ENCODE measurements at places on chromosomes 5 and 9.

- no peak for DNase-seq
Measured at GRCh38 chr9:84103651-84104377, 123.2 kb downstream of the RMI1 start.

DNA sequence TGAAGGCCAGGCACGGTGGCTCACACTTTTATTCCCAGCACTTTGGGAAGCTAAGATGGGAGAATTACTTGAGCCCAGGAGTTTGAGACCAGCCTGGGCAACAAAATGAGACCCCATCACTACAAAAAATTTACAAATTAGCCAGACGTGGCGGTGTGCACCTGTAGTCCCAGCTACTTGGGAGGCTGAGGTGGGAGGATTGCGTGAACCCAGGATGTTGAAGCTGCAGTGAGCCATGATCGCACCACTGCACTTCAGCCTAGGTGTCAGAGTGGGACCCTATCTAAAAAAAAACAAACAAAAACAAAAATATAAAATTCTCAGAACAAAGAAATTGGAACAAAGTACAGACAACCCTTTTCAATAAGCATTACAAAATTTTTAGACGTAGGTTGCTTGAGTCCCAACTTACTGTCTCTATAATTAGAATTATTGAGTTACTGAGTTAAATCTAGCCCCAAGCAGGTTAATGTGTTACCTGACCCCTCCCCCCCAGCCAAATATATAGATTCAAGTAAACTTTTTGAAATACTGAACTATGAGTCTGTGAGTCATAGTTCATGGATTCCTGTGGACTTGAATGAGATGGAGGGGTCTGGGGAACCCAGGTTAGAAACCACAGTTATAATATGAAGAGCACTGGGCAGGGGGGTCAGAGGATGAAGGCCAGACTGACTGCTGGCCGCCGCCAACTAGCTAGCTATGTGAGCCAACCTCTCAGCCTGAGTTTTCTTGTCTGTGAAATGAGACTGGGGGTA is 173.1 kb downstream of the AOPEP start:
- no peak for DNase-seq

DNA sequence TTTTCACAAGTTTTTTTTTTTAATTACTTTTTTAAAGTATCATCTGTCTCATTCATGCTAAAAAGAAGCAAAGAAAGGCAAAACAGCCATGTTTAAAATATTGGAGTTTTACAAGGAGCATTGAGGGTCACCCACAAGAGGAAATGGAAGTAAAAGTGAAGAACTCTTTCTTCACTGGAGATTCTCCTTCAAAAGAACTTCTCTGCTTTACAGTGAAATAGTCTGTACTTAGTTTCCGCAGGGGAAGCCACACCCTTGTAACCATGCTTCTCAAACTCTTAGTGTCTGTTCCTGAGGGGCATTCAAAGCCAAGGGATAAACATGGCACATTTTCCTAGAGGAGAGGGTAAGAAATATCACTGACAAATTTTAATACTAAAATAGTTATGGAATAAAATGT is 8.6 kb downstream of the C9orf72 start:
- no peak for DNase-seq

- DNase-seq: no peak
Measured at GRCh38 chr9:18722882-18723281, 248.9 kb downstream of the ADAMTSL1 start.

GRCh38 chr5:149152317-149152746 is 11.0 kb downstream of the ABLIM3 start:
- no peak for DNase-seq

DNA sequence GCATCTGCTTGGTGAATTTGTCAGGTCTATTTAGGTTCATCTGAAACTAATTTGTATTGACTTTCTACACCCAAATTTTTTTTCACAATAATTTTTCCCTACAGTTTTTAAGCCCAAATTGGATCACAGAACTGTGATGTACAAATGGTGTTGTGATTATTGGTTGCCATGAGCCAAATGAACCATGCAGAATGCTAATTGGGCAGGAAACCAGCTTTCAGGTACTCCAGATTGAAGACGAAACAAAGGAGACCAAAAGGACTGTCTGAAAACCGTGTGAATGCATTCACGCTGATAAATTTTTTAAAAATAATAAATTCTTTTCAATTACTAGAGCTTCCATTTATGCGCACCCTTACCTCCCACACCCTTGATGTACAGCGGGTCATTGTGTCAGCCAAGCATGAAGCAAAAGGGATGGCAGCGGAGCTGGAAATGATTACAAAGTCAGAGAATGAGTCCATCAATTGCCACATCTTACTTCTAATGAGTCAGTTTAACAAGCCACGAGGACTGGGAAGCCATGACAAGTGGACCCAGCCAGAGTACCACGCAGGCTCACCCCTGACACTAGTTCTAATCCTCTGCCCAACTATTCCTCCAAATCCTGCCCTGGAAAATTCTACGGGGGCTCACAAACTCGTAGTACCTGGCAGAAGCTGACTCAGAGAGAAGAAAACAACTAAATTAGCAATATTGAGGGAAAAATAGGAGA is 66.5 kb downstream of the SEMA6A start:
- DNase-seq: no peak

GRCh38 chr9:128841694-128842492 is 12.3 kb upstream of the SPOUT1 start:
- no peak for DNase-seq

DNA sequence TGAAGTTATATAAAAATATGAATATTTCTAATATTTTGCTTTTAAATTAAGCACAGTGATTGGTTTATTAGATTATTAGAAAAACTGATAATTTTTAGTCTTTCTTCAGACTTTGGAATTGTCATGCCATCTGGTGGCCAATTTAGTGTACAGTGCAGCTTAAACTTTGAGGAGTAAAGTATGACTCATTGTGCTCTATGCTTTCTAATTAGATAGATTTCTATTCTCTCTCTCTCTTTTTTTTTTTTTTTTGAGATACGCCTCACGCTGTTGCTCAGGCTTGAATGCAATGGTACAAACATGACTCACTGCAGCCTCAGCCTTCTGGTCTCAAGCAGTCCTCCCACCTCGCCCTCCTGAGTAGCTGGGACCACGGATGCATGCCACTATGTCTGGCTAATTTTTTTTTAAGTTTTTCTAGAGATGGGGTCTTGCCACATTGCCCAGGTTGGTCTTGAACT is 42.1 kb upstream of the GPR21 start:
- peak; percentile 13 for DNase-seq

- DNase-seq: no peak
Measured at GRCh38 chr9:120697448-120697847, 16.8 kb downstream of the MEGF9 start.

GRCh38 chr5:118295045-118295444 is 693.3 kb downstream of the DTWD2 start:
- DNase-seq: no peak

- no peak for DNase-seq
Measured at GRCh38 chr5:174745590-174746103, 21.3 kb downstream of the MSX2 start.

GRCh38 chr5:128038643-128039042 is 44.9 kb upstream of the SLC12A2 start:
- no peak for DNase-seq

- no peak for DNase-seq
Measured at GRCh38 chr5:96427824-96428223, 5.2 kb downstream of the PCSK1 start.

GRCh38 chr5:89190515-89191265 is 307.7 kb upstream of the MEF2C start:
- DNase-seq: no peak

GRCh38 chr5:90223756-90224155 is 185.8 kb downstream of the CETN3 start:
- DNase-seq: no peak

DNA sequence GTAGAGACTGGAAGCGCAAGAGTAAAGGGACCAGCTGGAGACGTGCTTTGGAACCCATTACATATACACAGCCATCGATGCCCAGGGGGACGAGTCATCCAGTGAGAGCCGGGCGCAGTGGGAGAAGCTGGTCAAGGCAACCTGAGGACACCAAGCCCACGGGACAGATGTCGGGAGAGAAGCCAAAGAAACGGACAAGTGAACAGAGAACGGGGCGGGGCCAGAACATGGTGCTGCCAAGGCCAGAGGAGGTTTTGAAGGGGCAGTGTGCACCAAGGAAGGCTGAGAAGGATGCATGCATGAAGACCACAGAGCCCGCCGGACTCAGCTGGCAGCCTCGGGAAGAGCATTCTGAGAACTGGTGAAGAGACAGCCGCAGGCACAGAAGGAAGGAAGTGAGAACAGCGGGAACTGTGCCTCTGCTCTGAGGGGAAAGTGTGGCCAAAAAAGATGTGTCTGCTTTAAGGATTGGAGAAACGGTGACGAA is 20.3 kb downstream of the CAMSAP1 start:
- no peak for DNase-seq

DNA sequence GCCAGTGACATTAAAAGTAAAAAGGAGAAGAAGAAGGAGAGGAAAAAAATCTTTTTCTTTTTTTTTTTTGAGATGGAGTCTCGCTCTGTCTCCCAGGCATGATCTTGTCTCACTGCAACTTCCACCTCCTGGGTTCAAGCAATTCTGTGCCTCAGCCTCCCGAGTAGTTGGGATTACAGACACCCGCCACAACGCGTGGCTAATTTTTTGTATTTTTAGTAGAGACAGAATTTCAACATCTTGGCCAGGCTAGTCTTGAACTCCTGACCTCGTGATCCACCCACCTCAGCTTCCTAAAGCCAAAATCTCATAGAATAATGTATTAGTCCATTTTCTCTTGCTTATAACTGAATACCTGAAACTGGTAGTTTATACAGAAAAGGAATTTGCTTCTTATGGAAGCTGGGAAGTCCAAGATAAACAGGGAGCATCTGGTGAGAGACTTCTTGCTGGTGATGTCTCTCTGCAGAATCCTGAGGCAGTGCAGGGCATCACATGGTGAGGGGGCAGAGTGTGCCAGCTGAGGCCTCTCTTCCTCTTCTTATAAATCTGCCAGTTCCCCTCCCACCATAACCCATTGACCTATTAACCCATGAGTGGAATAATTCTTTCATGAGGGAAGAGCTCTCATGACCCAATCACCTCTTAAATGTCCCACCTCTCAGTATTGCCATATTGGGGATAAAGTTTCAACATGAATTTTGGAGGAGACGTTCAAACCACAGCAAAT is 466.3 kb downstream of the GADD45G start:
- no peak for DNase-seq

DNA sequence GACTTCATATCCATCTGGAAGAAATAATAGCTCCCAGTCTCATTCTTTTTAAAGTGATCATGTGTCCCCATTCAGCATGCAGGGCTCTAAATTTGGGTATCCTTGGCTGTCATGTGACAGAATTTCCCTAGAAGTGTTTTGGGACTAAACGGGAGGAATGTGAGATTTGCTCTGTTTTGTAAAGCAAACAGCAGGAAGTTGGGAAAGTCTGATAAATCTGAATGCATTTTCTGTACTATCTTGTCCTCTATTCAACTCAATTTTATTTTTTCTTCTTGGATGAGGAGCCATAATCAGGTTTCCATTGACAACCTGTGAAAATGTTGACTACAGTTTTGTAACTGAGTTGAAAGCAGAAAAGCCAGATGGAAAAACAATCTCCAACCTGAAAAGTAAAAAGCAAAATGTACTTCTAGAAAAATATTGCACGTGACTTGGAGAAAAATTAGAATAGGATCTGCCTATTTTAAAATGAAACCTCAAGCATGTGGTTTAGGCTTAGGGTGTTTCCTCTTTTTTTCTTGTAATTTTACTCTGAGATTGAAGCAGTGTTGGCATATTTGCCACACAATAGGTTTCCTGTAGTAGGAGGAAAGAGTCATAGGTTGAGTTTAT is 76.2 kb upstream of the IL6ST start:
- DNase-seq: no peak

DNA sequence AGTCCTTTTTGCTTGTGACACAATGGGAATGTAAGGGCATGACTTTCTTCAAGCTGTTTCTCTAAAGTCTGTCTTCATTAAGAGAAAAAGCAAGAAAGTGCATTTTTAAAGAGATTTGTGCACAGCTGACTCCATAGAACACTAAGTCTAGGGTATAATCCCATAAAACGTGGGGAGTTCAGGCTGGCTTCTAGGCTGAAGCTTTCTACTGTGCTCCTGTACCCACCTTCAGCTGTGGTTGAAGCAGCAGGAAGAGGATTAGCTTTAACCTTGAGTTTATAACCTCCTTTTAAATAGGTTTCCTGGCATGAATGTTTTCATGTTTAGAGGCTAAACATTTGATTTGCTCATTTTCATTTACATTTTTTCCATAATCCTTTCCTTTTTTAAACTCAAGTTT is 126.4 kb downstream of the HACD4 start:
- DNase-seq: no peak

GRCh38 chr5:68243681-68244080 is 28.1 kb downstream of the PIK3R1 start:
- DNase-seq: no peak

- no peak for DNase-seq
Measured at GRCh38 chr9:129539446-129539845, 81.5 kb downstream of the C9orf50 start.

- DNase-seq: no peak
Measured at GRCh38 chr9:134185536-134186011, 21.2 kb upstream of the RNU6ATAC start.

- no peak for DNase-seq
Measured at GRCh38 chr5:42870882-42871418, 59.3 kb upstream of the SELENOP start.

DNA sequence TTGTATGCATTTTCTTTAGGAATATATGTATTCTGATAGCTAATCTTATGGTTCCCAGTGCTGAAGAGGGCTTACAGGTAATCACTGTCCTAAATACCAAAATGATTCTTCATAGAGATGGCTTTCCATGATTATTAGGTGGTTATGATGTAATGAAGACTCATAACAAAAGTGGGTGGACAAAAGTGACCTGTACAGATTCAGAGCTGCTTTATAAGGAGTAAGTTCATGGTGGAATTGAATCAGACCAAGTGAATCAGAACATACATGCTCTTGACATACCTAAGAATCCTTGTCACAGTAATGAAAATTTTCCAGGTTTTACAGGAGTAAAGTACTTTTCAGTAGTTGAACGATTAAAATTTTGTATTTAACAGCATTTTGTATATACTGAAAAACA is 105.6 kb downstream of the NIPBL start:
- no peak for DNase-seq

DNA sequence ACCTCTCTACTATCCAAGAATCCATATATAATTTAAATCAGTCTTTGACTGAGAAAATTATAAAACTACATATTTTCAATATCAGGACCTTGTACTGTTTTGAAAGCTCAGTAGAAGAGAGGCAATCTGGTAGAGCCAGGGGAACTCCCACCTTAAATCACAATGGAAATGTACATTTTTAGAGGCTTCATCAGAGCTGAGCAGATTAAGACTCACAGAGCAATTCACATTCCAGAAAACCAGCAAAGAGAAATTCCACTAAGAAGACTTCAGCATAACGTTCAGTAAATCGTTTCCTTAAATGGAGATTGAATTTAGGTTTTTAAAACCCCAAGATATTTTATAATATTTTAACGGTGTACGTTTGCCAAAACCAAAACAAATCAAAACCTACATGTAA is 227.8 kb upstream of the TRPM3 start:
- DNase-seq: no peak
